A549 (cell line): ENCODE measurements at places on chromosomes 6 and 20. TPM values are rescaled to one million over a fixed set of nuclear protein-coding genes. Genes with fewer than 3 reads are reported as not detected.

Gene NEDD9
- 43.6 to 47.9 TPM (median 46.7 TPM) in 3 replicates for polyA plus RNA-seq

Gene VSX1
- 0.52 to 1.2 TPM (median 0.77 TPM) in 3 replicates for polyA plus RNA-seq

Gene NOX3
- not detected in 3 replicates for polyA plus RNA-seq

Gene TOX2
- 4.9 to 7.2 TPM (median 5.3 TPM) in 3 replicates for polyA plus RNA-seq

Gene LPA
- polyA plus RNA-seq, result not detected in 3 replicates

Gene PSORS1C1
- 3.0 to 4.3 TPM (median 4.3 TPM) in 3 replicates for polyA plus RNA-seq

Gene GSTA1
- 0.09 TPM in 1 of 3 replicates, not detected in the others for polyA plus RNA-seq

Gene SLPI
- polyA plus RNA-seq, result 3.7 to 4.5 TPM (median 3.7 TPM) in 3 replicates

Gene NFATC2
- 0.75 to 0.99 TPM (median 0.75 TPM) in 3 replicates for polyA plus RNA-seq

Gene TPX2
- 84.9 to 106 TPM (median 92.9 TPM) in 3 replicates for polyA plus RNA-seq

GRCh38 chr6:137339929-137340559 lies 120.9 kb upstream of the IFNGR1 start:
- DNase-seq, result no peak

DNA sequence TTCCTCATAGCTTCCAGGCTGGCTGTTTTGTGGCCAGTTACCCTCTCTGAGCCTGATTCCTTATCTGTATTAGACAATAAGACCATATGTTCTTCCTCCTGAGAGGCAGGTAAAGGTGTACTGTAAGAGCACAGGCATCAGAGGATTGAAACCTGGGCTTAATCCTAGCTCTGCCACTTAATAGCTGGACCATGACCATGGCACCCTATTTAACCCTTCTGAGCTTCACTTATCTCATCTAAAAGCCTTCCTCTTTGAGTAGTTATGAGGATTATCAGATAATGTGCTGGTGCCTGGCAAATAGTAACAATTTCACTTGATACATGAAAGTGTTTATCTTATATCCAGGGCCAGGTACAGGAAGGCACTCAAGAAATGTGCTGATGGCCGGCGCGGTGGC lies 34.9 kb downstream of the BCL2L1 start:
- no peak for DNase-seq

GRCh38 chr20:39057143-39057542 lies 95.0 kb downstream of the DHX35 start:
- no peak for DNase-seq

DNA sequence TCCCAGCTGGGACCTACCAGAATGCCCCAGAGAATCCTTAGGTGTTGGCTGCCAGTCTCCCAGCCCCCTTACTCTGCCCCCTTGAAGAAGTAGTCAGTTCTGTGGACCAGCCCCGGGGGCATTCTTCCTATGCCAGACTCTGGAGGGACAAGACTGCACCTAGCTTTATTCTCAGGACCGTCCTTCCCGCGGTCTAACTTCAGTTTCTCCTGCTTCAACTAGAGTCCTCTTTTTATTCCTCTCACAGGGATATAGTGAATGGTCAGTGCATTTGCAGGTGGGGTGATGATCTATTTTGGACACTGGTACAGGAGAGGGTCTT lies 35.9 kb upstream of the MDFI start:
- no peak for DNase-seq

GRCh38 chr6:113894712-113895674 lies 37.8 kb downstream of the MARCKS start:
- no peak for DNase-seq

DNA sequence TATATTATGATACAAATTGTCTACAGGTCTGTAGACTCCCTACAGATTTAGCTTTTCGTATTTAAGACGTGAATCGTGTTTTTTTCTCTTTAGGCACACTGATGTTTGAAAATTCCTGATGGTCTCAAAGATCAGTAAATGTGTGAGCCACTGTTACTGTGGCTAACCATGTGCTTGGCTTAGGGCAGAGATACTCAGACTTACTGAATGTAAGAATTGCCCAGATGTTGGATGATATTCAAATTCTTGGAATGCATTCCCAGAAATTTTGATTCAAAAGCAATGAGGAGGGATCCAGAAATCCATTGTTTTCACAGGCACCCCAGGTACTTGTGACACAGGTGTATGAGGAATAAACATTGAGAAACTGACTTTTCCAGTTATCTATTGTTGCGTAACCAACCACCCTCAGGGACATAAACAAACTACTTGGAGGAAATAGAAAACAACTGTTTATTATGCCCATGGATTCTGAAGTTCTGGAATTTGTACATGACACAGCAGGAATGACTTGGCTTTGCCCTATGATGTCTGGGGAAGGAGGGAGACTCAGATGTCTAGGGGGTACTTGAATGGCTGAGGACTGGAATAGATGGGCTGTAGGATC lies 339.6 kb upstream of the CITED2 start:
- DNase-seq, result no peak

DNA sequence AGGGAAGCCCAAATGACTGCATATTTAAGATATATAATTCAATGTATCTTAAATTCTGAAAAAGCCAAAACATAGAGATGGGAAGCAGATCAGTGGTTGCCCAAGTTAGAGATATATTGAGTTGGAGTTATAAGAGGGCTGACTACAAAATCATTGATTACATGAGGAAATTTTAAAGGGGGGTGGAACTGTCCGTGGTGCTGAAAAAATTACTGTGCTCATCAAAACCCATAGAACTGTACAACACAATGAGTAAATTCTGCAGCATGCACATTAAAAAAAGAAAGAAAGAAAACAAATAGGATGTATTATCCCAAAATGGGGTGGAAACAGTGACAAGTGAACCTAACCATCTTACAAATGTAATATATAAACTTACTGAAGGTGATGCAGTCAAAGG lies 100.9 kb downstream of the FUT9 start:
- no peak for DNase-seq

DNA sequence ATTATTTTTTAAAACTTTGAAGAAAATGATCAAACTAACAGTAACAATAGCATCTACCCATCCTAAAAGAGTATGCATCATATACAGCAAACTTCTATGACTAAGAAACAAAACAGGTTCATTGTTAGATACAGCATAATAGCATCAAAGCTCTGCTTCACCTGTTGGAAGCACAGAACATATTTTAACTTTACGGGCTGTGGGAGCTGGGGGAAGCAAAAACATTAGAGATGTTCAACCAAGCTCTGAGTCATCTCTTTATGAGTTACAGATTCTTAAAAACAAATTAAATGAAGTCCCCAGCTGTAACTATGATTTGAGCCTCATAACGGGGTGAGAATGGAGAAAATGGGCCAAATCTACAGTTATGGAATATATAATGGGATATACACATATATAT lies 63.4 kb downstream of the SYNE1 start:
- DNase-seq, result no peak

DNA sequence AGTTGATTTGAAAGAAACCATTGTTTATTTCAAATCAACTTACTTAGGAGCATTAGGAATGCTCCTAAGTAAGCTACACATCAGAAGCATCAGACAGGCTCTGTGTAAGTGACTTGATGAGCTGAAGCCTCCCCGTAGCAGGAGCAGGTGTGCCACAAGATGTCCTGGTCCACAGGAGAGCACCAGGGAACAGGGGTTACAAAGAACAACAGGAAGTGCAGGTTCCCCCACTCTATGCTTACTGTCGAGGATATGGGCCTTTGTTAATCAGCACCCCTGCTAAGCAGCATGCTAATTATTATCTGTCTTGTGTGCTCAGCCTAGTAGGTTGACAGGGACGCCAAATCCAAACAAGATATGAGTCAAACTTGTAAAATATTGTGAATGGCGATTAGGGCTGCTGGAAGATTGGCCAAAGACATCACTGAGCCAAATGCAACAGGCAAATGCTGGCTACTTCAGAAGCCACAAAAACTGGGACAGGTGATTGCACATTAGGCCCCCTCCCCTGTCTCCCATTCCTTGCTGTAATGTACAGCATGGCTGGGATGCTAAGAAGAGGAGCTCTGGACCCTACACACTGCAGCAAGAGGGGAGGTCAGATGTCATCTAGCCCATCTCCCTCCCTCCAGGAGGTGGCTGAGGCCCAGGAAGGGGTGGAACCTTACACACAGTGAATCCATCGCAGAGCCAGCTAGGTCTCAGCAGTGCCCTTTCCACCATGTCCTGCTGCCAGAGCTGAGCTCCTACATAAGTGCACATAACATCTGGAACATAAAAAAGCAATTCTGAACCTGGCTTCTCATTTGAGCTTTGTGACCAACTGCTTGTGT lies 939 bp downstream of the TGM3 start:
- DNase-seq, result no peak

GRCh38 chr6:147949981-147950622 lies 392.5 kb upstream of the SASH1 start:
- no peak for DNase-seq

GRCh38 chr20:38779247-38780097 lies 26.0 kb upstream of the PPP1R16B start:
- DNase-seq, result no peak

- DNase-seq, result peak; percentile 69
Observed at GRCh38 chr6:43608310-43608763, 20.7 kb downstream of the GTPBP2 start.

DNA sequence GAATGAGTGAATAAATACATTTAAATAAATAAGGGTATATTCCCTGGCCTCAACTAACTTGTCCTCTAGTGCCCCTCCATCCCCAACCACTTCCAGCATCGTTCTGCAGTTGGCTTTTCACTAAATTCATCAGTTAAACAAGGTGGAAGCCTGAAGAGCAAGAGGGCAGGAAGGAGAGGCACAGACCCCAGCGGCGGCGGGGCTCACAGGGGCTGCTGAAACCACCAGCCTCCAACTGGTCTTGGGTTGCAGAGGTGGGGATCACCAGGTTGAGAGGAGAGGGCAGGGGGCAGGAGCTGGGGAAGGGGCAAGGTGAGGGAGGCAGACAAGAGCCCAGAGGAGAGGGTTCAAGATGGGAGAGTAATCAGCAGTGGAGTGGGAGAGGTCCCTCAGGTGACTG lies 27.1 kb downstream of the KCNK5 start:
- no peak for DNase-seq

DNA sequence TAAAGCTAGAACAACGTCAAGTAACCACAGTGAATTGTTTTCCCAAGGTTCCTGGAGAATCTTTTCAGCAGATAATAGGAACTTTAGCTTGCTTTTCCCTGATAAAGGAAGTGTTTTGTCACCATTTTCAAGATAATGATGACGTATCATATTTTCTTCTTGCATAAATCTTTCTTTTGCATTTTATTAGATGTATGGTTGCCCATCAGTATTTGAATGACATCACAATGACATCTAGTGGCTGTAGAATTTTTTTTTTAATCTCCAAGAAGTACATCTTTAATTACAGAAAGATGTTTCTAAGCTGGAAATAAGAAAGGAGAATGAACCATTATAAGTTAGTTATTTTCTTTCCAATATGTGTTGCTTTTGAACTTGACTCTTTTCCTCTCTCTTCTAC lies 83.0 kb downstream of the CENPW start:
- DNase-seq, result no peak

- no peak for DNase-seq
Observed at GRCh38 chr6:34463299-34463698, 2.6 kb upstream of the PACSIN1 start.

DNA sequence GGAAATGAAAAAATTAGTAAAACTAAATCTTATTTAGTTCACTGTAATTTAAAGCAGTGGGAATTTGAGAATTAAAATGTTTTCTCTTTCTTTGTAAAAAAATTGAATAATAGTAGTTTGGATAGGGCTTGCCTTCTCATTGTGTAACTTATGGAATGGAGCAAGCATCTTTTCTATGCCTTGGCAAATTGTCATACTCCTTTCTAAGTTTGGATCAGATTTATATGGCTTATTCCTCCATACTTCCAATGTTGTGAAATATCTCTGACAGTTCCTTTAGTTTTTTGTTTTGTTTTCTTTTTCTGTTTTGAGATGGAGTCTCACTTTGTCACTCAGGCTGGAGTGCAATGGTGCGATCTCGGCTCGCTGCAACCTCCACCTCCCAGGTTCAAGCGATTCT lies 176.4 kb downstream of the SAMD5 start:
- no peak for DNase-seq

- no peak for DNase-seq
Observed at GRCh38 chr6:98927534-98927933, 20.2 kb downstream of the FBXL4 start.

GRCh38 chr6:46234156-46234556 lies 63.4 kb upstream of the ENPP5 start:
- DNase-seq, result no peak

DNA sequence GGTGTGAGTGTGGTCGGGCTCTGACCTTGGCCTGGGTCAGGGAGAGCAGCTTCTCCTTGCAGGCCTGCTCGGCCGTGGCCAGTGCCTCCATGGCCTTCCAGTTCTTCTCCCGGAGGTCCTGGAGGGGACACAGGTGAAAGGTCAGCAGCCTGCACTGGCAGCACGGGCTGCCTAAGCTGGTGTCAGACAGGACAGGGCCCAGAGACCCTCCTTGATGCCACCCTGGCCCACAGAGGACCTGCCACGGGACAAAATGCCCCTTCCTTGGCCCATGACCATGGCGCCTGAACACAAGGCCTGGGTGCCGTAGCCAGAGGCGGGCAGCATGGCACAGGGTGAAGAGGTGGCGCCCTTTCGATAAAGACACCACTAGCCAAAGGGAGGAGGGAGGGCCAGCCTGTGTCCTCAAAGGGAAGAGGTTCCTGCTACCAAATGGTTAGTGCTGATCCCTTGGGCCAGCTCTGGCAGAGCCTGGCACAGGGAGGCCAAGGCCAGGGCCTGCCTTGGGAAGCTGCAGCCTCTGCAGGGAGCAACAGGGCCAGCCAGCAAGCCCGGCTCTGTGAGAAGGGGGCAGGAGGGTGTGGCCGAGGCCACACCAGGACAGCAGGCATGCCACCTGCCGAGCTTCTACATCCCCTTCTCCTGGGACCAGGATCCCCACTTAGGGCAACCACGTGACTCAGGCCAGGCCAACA lies 54.8 kb downstream of the DSTN start:
- DNase-seq, result no peak

DNA sequence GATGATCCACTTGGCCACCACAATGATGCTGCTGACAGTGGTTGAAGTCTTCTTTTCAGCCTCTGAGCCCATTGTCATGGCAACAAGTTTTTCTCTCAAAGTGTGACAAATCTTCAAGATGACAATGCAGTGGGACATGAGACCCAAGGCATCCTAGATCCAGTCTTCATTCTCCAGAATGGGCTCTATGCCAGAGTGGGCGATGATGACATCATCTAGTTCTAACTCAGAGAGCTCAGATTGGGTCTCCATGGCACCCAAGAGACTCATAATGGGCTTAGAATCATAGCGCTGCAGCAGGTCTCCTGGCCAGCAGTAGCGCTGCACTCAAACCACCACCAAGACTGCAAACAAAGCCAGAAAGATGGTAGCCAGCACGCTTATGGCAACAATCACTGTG lies 973.6 kb downstream of the EYS start:
- DNase-seq, result no peak

DNA sequence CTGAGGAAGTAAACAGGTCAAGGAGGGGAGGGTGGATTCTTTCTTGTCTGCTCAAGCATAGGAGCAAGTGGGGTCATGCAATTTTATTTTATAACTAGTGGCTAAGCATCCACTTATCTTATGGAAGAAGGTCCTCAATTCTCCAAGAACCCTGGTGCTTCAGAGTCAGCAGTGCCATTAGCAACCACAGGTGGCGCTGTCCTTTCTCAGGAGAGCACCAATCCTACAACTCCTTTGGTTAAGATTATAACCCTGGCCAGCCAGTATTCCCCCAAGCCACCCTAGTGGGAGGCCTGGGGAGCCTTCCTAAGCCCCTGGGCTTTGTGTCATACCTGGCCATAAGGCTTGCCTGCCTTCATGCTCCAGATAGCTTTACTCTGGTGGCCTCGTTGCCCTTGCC lies 60.7 kb downstream of the PCSK2 start:
- peak; percentile 10 for DNase-seq

GRCh38 chr6:151875524-151875923 lies 68.0 kb downstream of the ESR1 start:
- no peak for DNase-seq

GRCh38 chr6:74891349-74891831 lies 314.5 kb downstream of the COL12A1 start:
- DNase-seq, result no peak
